ENCODE measurements at places on chromosomes 7 and 10.

- DNase-seq, result peak; percentile 65
Observed at GRCh38 chr10:6300106-6300783, 97.5 kb downstream of the PFKFB3 start.

DNA sequence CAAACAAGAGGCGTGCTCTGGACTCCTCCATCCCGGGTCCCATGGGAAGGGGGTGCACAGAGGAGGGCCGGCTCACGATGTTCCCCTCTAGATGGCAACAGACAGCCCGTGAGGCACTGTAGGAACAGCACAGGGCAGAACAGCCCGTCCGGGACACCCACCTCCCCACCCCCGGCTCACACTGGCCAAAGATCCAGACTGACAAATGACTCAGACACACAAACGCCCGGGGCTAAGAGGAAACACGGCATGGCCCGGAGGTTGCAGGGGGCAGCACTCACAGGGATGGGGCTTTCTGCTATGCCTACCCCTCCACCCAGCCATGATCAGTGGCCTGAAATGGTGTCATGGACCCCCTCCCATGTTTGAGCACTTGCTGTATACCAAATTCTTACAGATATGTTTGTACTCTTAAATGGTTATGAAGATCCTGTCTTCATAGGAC is 4.9 kb upstream of the ELN start:
- DNase-seq, result no peak

GRCh38 chr7:7943951-7944350 is 24.6 kb upstream of the GLCCI1 start:
- no peak for DNase-seq

- no peak for DNase-seq
Observed at GRCh38 chr10:24324651-24325050, 115.7 kb downstream of the KIAA1217 start.

GRCh38 chr7:20116869-20117268 is 100.3 kb downstream of the MACC1 start:
- no peak for DNase-seq

DNA sequence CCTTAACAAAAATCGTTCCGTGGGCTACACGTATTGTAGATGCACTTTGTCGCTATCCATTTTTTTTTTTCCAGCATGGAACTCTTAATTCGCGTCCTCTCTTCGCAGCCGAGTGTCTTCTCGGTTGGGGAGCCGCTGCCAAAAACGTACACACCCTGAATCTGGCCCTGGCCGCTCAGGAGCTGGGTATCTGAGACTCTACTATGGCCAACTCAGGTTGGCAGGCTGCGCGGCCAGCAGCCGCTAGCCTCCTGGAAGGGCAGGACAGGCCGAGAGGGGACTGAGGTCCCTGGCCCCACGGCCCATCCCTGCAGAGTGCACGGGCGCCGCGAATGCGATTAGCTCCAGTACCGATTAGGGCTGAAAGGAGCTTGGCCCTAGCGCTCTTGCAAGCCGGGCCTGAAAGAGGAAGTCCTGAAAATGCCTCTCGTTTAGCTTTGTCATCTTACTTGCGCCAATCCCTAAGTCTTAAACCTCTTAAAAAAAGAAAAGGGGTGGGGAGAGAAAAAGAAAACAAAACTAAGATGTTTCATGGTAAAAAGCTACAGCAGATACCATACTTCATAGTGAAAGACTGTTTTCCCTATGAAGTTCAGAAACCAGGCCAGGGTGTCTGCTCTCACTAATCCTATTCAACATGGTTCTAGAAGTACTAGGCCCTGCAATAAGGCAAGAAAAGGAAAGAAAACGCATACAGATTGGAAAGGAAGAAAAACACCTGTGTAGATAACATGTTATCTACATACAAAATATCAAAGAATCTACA is 113.2 kb upstream of the RHEB start:
- peak; percentile 75 for DNase-seq

DNA sequence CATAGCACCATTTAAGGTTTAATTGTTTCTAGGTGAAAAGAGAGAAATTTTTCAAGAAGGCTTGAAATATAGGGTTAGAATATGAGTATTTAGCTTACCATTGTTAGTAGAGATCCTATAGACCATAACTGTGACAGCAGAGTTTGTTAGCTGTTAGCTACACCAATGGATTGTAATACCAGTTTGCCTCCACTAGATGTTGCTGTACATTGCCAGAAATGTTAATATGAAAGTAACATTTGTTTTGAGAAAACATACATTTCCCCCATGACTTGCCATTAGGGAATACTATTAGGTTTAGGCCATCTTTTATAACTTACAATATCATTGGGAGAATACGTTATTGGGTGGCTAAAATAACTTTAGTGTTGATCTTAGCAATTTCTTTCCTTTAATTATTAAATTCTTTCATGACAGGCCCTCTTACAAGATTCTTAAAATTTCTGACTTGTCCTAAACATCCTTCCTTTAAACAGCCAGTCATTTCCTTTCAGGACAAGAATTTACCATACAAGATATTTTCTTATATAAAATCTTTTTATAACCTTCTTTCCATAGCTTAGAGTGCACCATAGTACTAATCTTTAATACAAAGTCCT is 39.5 kb downstream of the ZNF117 start:
- DNase-seq, result no peak

DNA sequence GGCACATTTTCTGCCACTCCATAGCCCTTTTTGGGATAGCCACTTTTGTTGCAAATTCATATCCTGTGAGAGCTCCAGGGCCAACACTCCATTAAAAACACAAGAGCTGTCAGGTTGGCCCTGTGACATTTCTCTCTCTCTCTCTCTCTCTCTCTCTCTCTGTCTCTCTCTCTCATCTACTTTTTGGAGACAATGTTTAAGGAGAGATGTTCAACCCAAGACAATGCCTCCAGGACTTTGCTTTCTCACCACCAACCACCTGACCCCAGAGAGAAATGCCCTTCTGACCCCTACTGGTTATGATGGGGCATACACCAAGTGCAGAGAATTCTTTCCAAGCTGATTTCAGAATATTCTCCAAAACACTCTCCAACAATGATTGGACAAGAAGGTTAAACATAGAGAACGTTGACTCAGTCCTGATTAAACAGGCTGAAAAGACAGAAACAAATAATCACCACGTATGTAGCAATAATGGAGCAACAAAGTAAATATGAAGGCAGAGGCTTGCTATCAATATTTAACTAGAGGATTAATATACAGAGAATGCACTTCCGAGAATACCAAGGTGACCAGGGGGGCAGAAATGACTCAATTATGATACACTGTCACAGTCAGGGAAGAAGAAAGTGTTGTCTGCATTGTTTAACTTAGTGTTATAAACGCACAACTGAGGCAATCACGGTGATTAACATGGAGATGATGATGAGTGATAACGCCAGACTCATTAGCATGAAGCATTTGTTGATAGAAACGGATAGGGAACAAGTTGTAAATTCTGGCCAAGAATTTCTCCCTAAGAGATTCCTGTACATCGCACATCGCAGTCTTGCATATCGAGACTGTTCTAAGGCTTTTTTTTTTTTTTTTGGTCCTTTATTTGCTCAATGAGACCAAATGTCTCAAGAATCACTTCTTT is 178.5 kb downstream of the NRP1 start:
- DNase-seq, result peak; percentile 52

DNA sequence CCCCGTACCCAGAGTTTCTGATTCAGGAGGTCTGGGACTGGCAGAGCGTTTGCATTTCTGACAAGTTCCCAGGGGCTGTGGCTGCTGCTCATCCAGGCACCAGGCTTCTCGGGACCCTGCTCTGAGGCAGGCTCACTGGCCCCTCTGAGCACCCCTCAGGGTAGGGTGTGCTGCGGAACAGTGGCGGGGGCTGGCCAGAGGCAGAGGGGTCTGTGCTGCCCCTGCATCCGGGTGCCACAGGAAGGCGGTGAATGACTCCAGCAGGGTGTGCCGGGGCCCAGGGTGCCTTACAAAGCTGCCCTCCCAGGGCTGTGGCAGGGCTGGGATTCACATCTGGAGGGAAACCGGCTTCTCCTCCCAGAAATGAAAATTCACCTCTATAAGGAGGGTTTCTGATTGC is 77.4 kb downstream of the CHST15 start:
- no peak for DNase-seq

GRCh38 chr10:23439961-23440889 is 1.4 kb downstream of the OTUD1 start:
- peak; percentile 59 for DNase-seq

DNA sequence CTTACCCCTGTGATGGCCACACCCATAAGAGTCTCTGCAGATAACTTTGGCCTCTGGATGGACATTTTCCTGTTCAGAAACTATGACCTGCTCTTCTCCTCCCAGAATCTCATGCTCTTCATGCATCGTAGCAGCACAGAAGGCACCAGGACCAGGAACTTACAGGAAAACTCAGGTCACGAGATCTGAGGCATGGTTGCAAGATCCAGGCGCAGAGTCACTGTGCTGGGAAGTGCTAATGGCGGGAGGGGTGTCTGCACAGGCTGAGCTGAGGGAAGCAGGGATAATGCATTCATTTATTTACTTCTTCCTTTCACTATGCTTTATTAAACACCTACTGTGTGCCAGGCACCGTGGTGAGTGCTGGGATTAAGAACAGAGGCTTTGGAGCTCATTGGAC is 48.2 kb upstream of the LOXL4 start:
- no peak for DNase-seq

DNA sequence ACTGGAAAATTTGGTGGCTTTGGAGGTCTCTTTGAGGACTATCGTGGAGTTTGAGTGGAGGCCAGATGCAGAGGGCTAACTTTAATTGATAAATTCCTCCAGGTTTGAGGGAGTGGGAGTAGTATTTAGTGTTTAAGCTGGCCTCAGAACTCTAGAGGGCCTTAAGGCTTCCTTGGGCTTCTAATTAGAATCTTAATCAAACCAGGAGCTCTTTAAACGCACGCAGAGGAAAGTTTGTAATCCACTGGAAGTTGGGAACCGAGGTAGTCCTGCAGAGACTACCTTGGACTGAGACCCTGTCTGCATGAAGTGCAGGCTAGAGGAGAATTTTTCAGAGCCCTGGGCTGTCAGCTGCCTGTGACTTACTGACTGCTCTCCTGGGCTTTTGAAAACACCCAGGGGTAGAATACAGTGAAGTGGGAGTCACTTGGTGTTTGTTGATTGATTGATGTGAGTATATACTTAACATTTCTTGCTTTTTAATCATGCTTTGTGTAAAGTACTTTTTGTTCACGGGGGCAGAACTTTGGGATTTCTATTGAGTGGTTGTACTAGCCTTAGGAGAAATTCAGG is 5.9 kb downstream of the SPAG6 start:
- no peak for DNase-seq

DNA sequence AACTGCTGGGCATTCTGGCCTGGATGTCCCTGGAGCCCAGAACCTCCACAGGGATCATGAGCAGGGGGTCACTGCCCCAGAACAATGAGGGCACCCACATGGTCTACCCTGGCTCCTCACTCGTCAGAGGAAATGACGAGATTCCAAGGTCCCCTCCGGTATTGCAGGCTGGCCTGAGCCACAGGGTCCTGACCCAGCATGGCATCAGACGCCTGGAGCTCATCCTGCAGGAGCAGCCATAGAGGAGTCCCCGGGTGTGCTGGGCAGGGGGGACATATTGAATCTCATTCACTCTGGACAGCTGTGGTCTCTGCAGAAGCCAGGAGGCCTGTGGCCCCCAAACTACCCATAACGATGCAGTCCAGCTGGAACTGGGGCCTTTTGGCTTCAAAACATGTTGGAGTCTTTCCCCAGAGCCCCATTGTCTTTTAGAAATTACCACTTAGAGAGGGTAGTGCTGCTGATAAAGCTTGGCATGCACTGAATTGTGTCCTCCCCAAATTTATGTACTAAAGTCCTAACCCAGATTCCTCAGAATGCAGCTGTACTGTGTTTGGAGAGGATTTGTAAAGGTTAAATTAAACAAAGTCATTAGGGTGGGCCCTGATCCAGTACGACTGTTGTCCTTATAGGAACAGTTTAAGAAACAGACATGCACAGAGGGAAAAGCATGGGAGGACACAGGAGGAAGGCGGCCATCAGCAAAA is 27.7 kb downstream of the ANXA8 start:
- DNase-seq, result no peak

DNA sequence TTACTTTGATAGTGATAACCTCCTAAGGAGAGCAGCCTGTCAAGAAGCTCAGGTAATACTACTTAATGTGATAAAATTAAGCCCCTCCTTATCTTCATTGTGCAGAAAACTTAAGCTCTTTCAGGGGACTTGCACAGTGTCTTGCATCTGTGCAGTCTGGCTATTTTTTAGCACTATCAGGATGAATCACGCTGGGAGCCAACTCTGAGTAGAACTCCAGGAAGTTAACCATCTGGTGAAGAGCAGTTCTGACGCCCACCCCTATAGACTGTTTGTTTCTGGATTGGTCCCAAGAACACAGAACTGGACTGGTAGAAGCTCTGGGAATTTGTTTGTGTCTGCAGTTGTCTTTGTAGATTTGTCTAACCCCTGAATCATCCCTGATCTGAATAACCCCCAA is 41.9 kb downstream of the AGK start:
- no peak for DNase-seq

DNA sequence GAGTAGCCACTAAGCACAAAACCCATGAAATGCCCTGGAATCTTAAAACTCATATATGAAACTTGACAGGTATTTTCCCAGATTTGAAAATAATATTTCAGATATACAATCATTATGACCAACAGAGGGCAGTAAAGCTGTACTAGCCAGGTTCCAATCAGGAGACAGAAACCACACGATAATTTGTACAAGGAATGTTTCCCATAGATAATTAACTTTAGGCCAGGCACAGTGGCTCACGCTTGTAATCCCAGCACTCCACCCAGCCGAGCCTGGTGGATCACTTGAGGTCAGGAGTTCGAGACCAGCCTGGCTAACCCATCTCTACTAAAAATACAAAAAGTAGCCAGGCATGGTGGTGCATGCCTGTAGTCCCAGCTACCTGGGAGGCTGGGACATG is 31.0 kb upstream of the NUB1 start:
- no peak for DNase-seq

DNA sequence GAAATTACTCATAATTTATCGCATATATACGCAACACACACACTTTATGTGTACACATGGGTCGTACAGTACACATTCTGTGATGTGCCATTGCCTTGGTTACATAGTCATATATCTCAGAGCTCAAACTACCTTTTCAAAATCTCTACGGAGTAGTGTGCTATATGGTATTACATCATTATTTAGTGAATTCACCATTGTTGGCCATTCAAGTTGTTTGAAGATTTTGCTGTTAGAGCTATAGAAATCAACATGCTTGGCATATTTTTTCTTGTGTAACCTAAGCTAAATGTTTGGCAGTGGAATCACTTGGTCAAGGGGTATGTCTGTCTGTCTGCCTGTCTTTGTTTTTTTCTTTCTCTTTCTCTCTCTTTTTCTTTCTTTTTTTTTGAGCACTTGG is 42.0 kb upstream of the MMD2 start:
- DNase-seq, result no peak
